ENCODE measurements at places on chromosomes 11 and 22.

- no peak for DNase-seq
Measured at GRCh38 chr11:109048098-109048497, 373.9 kb upstream of the C11orf87 start.

- no peak for DNase-seq
Measured at GRCh38 chr11:95469258-95469657, 238.3 kb upstream of the SESN3 start.

DNA sequence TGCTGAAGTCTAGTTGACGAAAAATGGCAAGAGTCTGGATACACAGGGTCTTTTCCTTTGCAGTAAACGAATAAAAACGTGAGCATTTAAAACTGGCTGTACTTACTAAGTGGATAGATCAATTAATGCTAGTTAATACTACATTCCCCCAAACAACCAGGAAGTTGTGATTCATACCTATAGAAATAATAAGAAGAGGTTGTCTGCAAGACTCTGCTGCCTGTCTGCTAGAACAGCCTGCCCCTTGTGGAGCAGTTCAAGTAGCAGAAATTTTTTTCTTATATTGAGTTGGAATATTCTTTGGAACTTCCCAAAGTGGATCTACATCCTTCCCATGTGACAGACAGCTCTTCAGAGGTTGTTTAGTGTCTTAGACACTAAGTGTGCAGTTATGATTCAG is 86.8 kb downstream of the TEAD1 start:
- no peak for DNase-seq

- DNase-seq: peak; percentile 64
Measured at GRCh38 chr11:73242251-73243092, 24.4 kb downstream of the P2RY2 start.

GRCh38 chr11:64850979-64851567 is 6.6 kb upstream of the CDC42BPG start:
- no peak for DNase-seq

DNA sequence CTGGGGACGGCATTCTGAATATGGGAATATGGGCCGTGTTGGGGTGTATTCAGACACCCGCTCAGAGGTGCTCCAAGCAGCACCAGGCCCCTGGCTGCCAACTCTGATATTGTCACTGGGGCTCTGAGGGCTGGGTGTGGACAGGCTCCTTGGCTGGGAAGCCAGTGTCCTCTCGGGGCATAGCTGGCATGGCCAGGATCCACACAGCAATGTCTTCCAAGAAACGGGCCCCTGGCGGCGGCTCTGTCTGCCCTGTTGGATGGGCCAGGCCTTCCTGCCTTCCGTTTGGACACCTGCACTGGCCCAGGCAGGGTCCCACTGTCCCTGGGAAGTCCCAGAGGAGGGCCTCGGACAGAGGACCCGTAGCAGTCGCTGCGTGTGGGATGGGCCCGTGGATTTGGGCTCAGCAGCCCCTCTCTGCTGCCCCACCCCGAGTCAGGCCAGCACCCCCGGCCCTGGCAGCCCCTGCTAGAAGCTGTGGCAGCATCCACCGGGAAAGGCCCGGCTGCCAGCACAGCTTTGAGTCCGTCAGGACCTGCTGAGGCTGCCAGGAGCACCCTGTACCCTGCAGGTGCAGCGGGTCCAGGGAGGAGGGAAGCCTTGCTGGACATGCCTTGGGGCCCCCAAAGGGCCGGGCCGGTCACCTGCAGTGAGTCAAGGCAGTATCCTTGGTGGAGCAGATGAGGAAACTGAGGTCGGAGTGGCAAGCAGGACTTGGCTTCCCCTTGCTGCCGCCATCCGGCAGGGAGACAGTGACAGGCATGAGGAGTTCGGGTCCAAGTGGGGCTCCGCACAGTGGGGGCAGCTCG is 4.1 kb downstream of the PANX2 start:
- DNase-seq: no peak

- DNase-seq: no peak
Measured at GRCh38 chr22:25091458-25091857, 108.2 kb upstream of the CRYBB3 start.

- DNase-seq: no peak
Measured at GRCh38 chr22:47748957-47749356, 986.5 kb downstream of the TBC1D22A start.

DNA sequence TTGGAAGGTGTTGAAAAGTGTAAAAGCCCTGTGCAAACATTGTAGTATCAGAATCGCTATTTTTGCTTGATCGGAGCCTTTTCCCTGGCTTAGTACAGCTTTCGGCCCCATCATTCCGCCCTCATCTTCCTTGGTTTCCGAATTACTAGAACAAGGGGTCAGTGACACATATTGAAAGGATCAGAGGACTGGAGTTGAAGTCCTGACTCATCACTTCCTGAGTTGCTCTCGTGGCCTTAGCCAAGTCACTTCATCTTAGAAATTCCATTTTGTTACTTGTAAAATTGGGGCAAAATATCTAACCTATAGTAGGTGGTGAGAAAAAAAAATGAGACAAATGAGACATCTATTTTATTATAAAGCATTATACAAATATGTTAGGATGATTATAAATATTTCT is 375.0 kb downstream of the NTM start:
- DNase-seq: no peak

DNA sequence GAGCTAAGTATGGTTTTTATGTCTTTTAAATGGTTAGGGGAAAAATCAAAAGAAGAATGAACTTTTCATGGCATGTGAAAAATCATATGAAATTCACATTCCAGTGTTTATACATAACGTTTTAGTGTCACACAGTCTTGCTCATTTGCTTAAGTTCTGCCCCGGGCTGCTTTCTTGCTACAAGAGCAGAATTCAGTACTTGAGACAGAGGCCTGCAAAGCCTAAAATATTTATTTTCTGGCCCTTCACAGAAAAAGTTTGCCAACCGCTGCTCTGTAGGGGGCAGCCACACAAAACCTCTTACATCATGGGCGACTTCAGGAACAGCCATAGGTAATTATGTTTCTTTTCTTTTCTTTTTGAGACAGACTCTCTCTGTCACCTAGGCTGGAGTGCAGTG is 1.0 kb upstream of the ATG2A start:
- no peak for DNase-seq

DNA sequence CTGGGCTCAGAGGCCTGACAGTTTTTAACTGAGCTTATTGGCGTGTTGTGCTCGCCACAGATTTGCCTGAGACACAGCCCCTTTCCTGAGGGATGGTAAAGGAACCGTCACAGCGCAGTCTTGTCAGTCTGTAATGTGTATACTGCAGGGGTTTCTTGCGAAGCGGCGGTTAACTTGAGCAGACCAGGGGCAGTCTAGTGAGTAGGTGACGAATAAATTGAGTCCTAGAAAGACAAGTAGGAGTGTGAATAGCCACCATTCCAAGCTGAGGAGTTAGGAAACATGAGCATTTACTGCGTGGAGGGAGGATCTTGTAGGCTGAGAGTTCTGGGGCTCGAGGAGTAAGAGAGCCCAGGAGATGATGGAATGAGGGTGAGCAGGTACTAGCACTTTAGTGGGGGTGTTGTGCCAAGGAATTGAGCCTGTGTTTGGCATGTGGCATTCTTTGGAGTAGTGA is 1.4 kb downstream of the MED15 start:
- no peak for DNase-seq

DNA sequence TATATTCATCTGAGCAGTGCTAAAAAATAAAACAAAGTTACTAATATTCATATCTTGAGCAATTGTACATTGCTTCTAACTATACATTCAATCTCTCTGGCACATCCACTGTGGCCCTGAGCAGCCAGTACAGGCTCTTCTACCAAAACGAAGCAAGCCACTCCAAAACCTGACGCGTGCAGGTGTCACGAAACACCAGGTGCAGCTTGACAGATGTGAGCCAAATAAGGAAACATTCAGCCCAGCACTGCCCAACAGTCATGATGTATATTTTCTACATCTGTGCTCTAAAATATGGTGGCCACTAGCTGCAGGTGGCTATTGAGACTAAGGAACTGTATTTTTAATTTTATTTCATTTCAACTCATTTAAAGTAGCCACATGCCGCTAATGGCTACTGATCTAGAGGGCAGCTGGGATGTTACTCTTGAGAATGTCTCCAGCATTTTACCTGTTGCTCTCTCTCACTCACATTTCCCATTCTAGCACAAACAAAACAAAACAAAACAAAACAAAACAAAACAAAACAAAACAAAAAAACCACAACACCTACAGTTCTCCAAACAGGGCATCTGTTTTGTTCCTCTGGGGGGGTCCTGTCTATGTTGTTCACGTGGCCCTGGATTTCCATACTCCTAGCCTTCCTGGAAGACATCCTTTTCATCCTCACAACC is 77.7 kb downstream of the LARGE1 start:
- no peak for DNase-seq
